ENCODE measurements at places on chromosomes 6 and 20.

DNA sequence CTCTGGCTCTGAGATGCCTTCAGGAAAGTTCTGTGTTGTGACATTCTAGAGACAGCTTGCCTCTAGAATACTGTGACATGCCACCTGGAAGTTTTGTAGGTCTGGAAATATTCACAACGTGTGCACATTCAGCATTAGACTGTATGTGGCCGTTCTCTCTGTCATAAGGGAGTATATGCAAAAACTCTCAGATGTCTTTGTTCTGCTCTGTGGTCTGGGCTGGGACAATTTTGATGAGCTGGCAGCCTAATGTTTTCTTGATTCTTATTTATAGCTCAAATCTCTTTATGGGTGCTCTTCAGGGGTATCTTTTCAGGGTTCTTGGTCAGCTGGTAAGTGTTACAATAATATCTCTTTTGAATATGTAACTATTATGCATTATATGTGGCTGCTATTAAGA, 355.1 kb downstream of the PAX1 start:
- DNase-seq, result no peak

DNA sequence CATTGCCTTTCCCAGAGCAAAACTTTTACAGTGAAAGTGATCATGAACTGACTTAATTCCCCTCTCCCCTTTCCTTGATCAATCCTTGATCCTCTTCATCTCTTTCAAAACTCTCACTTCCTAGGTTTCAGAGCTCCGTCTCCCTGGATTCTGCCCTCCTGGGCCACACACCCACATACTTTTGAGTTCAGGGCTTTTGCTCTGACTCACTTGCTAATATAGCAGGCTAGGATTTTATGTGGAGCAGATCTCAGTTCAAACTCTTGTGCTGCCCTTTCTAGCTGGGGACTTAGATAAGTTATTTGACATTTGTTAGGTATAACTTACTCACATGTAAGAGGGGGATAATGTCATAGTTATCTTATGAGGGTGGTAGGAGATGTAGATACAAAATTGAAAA, 109.1 kb upstream of the MLIP start:
- no peak for DNase-seq

DNA sequence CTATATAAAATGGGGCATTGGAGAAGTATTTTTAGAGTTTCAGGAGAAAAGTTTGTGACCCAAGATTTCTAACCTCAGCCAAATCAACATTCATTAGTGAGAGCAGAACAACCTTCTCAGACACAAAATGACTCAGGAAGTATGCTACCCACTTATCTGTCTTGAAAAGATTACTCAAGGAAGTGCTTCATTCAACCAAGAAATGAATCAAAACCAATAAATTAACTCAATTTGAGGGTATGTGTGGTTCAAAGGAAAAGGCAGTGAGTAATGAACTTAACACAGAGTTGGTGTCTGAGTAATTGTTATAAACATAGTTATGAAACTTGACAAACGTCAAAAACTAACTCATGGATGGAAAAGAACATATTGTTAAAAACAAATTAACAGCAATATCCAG, 227.6 kb downstream of the HAO1 start:
- DNase-seq, result no peak

GRCh38 chr20:55678126-55678525, 327.2 kb downstream of the CBLN4 start:
- no peak for DNase-seq

DNA sequence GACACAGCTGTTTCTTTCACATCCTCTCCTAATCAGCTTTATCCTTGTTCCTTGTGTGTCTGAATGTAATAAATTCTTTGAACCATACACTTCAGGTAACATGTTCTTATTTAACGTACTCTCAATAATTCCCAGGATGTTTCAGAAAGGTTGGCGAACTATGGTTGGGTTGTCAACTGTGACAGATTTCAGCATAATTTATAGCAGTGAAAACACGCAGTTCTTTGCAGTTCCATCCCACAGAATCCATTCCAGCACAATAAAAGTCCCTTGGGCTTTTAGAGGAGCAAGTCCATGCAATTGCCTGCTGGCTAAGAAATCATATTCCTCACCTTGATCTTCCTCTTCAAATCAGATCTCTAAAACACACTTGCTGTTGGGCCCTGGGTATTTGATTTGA, 119.3 kb downstream of the COL9A1 start:
- no peak for DNase-seq

GRCh38 chr6:38233161-38233791, 406.5 kb downstream of the BTBD9 start:
- DNase-seq, result no peak

- DNase-seq, result no peak
These were observed 10.8 kb downstream of the SENP6 start for GRCh38 chr6:75612434-75612833.

DNA sequence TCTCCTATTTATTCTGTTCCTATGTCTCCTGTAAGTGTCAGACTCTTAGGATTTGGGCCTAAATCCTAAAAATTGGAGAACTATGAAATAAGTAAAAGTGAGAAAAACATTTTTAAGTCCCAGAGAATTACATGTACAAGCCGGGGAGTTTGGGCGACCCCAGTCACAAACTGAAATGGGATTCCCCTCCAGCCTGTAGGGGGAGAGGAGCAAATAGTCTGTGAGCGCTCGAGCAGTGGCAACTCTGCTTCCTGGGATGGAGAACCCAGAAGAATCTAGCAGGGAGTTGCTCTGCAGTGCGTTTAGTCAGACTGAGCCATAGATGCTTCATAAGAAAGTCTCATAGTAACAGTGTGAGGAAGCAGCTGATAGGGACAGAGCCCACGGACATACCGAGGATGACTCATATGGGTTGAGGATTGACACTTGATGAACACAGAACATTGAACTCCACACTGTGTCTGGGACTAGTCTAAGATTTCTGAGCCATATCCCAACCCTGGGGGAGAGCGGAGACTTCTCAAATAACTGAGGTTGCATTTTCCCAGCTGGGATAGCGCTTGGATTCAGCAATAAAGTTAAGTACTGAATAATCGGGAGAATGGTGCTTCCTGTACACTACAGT, 437.2 kb downstream of the BCKDHB start:
- peak; percentile 14 for DNase-seq

- no peak for DNase-seq
These were observed 378.0 kb downstream of the CD109 start for GRCh38 chr6:74073999-74074398.

DNA sequence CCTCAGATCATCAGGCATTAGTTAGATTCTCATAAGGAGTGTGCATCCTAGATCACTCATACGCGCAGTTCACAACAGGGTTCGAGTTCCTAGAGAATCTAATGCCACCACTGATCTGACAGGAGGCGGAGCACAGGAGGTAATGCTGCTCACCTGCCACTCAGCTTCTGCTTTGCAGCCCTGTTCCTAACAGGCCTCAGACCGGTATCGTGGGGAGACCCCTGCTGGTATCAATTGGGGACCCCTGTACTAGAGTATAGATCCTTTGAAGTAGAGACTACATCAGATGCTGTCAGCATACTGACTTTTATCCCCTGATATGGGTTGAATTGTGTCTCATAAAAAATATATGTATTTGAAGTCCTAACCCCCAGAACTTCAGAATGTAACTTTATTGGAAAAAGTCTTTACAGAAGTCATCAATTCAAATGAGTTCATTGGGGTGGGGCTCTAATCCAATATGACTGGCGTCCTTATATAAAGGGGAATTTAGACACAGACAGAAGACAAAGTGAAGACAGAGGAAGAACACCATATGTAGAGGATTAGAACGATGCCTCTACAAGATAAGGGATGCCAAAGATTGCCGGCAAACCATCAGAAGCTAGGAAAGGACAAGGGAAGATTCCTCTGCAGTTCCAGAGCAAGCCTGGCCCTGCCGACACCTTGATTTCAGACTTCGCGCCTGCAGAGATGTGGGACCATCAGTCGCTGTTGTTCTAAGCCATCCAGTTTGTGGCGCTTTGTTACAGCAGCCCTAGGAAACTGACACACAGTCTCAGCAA, 104.4 kb upstream of the BTBD3 start:
- no peak for DNase-seq

DNA sequence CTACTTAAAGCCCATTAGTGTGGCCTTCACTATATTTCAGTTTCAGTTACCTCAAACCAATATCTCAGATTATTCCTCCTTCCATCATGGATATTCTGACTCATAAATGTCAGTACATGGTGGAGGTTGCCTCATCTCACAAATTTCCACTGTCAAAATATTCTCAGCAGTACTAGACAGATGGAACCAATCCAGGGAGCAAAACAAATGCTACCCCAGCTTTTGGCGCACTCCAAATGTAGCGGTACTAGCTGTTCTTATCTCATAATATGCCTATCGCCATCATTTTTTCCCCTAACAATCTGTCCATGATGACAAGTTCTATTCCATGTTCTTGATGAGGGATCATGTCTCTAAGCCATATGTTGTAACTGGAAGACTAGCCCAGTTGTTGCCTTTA, 1026.1 kb downstream of the KIF16B start:
- DNase-seq, result no peak

DNA sequence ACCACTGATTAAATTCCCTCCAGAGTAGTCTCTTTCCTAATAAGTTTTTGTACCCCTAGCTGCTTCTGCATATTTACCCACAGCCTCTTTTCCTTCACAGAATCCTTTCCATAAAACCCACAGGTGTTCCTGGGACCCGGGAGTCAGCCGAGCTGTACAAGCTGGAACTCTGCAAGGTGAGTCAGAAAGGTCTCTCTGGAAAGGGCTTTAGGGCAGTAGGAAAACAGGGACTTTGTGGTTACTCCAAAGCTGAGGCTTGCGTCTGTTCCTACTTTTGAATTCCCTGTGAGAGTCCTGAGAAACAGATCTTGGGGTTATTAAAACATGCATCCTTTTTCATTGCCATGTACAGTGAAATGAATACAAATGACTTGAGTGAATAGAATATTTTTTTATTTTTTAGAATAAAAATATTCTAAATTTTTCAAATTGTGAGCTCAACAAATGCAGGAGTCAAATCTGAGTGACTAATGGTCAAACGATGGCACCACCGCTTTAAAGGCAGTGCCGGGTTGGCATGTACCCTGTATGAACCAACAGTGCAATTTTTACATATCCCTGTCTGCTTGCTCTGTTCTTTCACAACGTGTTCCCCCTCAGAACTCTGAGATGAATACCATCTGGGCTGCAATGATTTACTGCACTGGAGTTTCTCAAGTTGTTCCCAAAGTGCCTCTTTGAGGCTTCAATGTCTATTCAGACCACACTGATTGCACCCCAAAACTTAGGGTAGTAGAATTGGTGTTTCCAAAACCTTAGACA, 78.4 kb downstream of the GFRAL start:
- no peak for DNase-seq

DNA sequence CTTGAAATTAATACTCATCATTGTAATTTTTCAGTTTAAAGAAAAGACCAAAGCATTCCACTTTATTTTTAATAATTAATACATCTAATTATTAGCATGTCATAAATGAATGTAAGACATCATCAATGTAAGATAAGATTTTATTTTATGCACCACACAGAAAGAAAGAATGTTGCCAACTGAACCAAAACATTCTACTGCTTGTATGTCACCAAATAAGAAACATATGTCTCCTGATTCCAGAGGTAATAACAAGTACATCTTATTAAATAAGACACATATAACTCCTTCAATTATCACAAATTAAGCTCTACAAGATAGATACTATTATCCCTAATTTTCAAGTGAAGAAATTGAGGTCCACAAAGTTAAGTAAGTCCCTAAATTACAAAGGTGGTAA, 189.5 kb downstream of the GMDS start:
- DNase-seq, result no peak

GRCh38 chr6:79782792-79783580, 151.9 kb downstream of the SH3BGRL2 start:
- DNase-seq, result no peak

DNA sequence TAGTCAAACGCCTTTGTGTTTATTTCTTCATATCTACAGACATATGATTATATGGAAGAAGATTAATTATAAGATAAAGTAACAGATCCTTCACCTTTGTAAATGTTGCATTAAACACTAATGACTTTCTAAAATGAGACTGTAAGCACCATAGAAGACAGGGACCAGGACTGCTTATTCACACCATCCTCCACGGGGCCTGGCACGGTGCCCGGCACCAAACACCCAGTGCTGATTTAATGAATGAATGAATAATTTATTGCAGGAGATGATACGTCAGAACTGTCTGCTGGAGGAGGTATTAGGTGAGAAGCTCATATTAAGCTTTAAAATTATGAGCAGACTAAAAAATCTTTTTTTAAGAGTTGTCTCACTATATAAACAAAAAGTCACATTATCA, 88.3 kb downstream of the SLX4IP start:
- no peak for DNase-seq

GRCh38 chr6:37173493-37174195, 3.7 kb downstream of the PIM1 start:
- no peak for DNase-seq

DNA sequence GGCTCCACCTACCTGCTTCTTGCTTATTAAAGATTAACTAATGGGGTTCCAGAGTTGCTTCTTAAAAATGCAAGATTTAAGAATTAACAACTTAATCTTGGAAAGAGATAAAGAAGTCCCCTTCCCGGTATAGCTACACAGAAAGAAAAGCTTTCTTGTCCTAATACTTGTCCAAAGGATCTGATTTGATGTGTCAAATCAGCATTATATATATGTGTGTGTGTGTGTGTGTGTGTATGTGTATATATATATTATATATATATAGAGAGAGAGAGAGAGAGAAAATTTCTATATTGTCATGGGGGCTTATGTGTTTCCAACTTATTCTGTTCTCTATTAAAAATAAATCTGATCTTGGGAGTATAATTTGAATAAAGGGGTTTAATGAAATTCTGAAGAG, 4.6 kb upstream of the HMGN4 start:
- no peak for DNase-seq

- no peak for DNase-seq
These were observed 53.8 kb downstream of the ADAT2 start for GRCh38 chr6:143396497-143397226.

GRCh38 chr20:1134836-1135235, 16.4 kb downstream of the PSMF1 start:
- DNase-seq, result no peak

- DNase-seq, result peak; percentile 9
These were observed 398.0 kb downstream of the EPHA7 start for GRCh38 chr6:93021235-93021915.

DNA sequence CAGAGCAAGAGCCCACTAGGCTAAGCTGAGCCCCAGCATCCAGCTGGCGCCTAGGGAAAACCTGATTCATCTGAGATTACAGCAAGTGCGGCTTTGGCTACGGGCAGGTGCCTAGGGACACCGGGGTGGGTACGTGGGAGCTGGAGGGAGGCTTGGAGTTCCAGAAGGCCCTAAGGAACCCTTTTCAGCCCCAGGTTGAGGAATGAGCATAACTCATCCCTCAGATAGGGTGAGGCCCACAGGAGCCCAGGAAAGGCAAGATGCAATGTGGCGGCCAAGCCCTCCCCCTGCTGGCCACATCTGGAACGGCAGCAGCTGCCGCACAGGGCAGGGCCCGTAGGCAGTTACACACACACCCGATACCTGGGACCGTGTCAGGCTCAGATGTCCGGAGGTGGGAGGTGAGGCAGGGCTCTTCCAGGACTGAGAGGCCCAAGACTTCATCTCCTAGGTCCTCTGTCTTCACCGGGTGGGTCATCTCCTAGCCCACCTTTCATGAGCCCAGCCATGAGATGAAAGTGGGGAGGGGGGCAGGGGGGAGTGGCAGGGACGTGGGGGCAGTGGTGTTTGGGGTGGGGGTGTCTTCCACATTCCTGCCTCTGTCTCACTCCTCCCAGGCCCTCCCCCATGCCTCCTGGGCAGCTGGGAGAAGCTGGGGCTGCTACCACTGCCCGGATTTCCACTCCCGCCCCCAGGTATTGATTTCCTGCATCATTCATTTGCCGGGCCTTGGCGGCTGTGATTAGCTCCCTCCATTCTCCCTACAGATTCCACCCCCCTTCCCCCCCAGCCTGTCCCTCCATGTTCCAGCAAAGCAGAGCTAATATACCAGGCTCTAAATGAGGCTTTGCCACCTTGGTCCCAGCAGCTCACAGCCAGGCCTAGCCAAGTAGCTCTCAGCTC, 5.5 kb downstream of the MDGA1 start:
- peak; percentile 92 for DNase-seq
